ENCODE measurements at places on chromosomes 7 and 10.

- DNase-seq, result no peak
These were observed 9.4 kb upstream of the TMEM168 start for GRCh38 chr7:112799448-112800120.

DNA sequence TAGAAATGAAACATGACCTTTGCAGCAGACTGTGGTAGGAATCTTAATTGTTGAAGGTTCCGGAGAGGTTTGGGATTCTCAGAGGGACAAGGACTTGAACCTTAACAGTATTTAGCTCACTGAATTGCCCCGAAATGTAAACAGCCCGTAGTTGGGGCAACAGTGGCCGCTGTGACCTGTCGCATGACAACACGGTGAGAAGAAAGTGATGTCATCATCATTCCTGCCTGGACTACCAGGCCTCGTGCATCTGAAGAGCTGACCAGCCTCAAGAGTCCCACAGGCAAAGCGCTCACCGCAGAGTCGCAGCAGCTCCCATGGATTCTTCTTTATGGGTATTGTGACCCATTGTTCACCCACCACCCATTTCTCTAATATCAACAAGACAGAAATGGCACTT, 250.6 kb downstream of the KLF6 start:
- no peak for DNase-seq

- DNase-seq, result no peak
These were observed 74.1 kb upstream of the GRB10 start for GRCh38 chr7:50856806-50857205.

- no peak for DNase-seq
These were observed 16.4 kb downstream of the CARD11 start for GRCh38 chr7:3027005-3027845.

- DNase-seq, result no peak
These were observed 33.7 kb downstream of the CTTNBP2 start for GRCh38 chr7:117839507-117839906.

DNA sequence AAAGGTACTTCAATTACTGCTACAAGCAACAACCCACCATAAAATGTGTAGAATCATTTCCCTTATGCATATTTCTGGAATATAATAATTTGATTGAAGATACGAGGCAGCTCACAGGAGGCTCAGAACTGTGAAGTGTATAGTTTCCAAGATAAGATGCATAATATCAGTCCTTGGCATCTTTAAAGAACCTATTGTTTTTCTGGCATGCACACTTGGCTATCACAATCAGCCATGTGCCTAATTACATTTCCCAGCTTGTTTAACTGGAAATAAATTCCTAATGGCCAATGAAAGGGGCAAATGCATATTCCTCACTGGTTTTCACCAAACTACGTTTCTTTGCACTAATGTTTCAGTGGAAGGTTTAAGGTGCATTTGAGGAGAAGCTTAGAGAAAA, 83.4 kb upstream of the LRRC18 start:
- DNase-seq, result no peak

- DNase-seq, result no peak
These were observed 103.7 kb downstream of the ZNF92 start for GRCh38 chr7:65477326-65477725.

Measured in stimulated activated CD4-positive, alpha-beta T cell treated with anti-CD3 and anti-CD28 coated beads, Interleukin-4, amount 100 ng/mL, for 24 hours (primary cell).